ENCODE measurements at places on chromosomes 12 and 14.

DNA sequence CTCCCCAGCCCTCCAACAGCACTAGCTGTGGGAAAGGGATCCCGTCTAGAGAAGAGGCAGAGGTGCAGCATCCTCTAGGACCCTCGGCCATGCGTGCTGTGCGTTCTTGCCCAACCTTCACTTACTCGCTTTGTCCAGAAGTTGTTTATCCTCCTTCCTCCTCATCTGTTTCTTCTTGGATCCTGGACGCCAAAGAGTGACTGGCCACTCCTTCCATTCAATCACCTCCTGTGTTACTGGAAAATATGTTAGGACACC lies 140.5 kb downstream of the ZFP36L1 start:
- no peak for DNase-seq

DNA sequence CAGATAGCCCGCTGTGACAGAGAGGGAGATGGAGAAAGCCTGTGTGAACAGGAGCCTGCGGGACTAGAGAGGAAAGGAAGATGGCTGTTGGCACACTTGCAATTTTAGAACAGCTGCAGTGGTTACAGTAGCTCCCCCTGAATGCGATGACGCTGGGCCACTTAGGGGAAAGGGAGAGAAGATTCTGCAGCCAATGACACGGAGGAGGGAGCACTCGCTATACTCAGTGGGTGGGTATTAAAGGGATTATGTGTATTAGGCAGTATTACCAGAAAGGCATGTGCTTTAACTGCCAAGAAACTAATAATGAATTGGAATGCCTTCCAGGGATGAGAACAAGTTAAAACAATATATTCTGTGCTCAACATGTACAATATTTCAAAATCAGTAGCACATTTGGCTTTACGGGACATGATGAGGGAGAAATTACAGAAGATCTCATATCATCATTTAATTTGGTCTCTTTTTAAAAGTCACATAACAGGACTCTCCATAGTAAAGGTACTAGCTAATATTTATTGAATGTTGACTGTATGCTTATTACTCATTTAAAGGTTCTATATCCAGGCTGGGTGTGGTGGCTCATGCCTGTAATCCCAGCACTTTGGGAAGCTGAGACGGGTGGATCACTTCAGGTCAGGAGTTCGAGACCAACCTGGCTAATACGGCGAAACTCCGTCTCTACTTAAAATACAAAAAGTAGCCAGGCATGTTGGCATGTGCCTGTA lies 35.9 kb upstream of the FOS start:
- peak; percentile 44 for DNase-seq

DNA sequence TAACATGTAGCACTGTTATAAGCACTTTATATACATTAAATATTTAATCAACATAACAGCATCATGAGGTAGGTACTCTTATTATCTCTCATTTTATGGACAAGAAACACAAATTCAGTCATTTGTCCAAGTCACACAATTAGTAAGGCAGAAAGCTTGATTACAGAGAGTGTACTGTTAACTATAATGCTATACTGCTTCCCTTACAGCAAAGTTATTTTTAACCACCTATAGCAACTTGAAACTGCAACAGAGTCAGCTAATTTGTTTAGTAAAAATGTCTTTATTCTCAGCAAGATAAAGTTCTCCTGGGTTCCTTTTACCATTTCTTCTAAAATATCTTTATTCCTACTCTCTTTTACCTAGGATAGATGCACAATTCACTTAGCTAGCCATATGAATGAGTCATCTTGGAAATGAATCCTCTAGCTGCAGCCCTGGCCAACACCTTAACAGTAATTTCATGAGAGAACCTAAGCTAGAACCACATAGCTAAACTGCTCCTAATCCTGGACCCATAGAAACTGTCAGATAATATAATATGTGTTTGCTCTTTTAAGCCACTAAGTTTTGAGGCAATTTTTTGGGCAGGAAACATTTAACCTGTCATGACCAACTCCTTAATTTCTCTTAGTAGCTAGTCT lies 90.2 kb upstream of the HECTD1 start:
- DNase-seq = no peak

DNA sequence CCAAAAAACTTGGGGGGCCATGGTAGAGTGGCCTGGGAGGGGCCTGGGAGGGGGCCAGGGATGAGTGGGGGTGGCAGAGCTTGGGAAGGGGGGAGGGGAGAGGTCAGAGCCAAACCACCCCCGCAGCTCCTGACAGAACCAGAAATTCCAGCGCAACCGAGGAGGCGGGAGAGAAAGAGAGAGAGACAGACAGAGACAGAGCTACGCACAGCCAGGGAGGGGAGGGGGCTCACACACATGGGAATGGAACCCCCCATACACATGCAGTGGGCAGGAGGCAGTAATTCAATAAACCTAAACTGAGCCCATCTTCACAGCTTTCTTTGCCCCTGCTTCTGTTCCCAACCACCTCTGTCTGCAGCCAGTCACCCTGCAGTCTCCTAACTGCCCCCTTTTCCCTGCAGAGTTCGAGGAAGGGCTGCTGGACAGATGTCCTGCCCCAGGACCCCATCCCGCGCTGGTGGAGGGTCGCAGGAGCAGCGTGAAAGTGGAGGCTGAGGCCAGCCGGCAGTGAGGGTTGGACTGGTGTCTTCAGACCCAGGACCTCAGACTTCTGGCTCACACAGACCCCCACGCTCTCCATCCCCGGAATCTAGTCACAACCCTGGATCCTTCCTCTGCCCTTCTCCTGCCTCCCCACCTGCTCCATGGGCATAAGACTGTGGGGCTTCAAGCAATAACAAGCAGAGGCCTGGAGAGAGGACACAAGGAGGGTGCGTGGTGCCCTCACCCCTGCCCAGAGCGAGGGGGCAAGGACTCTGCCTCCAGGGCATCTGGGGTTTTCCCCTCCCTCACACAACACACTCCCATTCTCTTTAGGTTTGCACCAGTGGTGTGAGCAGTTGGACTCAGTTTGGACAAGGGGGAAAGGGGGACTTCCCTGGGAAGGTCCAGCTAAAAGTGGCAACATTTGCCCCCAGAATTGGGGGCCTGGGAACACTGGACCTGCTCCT lies 5.6 kb downstream of the NAB2 start:
- no peak for DNase-seq

DNA sequence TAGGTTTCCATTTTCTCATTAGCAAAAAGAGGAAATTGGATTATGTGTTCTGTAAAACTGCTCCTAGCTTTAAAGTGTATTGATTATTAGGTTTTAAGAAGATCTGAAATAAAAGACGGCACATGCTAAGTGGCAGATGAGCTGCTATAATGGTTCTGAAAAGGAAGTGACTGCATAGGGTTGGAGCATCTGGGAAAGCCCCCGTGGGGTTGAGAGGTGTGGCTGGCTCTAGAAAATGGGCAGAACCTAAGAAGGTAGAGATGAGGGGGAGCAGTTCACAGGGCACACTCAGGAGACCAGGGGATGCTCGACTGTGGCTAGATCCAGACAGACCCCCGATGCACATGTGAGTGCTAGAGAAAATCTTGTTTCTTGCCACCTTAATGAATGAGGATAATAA lies 1.9 kb downstream of the IFNG-AS1 start:
- no peak for DNase-seq

DNA sequence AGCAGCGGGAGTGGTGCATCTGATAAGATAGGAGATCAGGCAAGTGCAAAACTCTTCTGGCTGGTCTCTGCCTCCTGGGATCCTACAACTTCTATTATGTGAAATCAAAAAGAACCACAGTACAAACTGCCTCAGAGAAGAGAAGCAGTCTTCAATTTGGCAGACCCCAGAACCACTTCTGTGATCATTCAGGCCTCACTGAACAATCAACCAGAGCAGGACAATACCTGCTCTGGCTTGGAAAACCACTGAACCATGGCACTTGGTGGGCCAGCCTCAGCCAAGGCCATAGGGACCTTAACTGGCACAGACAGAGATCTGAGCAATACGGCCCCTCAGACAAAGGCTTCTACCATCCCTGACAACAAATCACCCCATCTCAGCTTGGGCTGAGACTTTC lies 103.0 kb downstream of the NDUFA12 start:
- no peak for DNase-seq

DNA sequence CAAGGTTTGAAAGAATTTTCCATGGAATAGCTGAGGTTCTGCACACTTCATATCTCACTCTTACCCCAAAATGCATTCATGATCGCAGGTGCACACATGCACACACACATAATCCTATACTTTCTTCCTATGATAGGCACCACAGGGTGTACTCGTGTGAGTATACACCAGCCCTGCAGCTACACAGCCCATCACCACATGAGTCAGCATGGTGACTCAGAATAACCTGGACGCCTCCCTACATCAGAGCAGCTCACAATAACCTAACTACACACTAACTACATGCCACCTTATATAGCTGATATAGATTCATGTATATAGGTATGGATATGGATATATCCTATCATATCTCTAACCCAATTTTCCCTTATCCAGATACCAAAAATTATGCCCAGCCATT lies 850.2 kb upstream of the TMEM132C start:
- no peak for DNase-seq

DNA sequence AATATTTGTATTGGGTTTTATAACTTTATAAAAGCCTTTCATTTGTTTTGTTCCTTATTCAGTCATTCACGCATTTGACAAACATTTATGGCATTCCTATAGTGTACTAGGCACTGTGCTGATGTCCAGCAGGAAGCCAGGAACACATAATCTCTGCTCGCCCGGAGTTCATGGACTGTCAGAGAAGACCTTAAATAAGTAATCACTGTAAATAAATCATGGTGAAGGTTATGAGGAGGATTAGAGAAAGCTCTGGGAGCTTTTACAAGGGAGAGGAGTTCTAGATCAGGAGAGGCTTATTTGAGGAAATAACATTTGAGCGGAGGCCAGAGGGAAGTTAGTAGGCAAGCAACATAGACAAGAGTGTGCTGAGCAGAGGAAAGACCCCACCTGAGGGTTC lies 1.4 kb upstream of the RDH11 start:
- DNase-seq = no peak

All from breast epithelium (tissue), 4 donors.